Uterus (tissue), 4 donors: ENCODE measurements at places on chromosomes 12 and 14.

GRCh38 chr14:44163946-44164345 lies 343.1 kb downstream of the FSCB start:
- DNase-seq: no peak

DNA sequence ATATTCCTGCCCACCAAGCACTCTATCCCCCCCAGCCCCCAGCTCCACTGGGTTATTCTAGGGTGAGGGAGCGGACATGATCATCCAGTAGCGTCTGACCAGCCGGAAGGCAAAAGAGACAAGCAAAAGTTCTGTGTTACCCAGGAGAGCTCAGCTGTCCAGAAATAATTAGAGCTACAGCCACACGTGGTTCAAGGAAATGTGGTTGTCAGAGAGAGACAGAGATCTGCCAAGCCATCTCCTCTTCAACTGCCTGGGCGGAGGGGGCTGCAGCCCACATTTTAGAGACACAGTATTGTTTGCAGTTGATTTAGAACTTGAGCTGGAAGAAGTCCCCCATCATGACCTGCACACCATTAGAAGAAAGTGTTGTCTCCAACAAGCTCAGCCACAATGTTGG lies 30.4 kb downstream of the DAO start:
- DNase-seq: no peak

- no peak for DNase-seq
Observed at GRCh38 chr12:89041078-89041477, 311.2 kb downstream of the DUSP6 start.

DNA sequence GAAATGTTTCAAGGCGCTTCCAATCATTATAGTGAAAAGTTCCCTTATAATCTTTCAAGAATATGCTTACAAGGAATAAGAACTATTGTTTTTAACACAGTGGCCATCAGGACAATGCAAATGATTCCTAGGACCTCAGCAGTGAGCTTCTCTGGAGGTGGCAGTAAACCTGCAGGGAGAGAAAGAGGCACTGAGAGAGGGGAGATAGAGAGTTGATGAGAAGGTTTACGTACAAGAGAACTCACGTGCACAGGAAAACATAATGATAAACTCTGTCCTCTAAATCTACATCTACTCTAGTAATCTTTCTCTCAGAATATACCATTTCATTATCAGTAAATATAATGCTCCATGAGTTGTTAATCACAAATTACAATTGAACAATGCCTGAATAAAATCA lies 715 bp downstream of the KLRC4 start:
- DNase-seq: no peak

GRCh38 chr12:674272-674781 lies 11.1 kb upstream of the NINJ2 start:
- DNase-seq: no peak

- DNase-seq: no peak
Observed at GRCh38 chr12:109014984-109015765, 5.7 kb downstream of the SVOP start.

DNA sequence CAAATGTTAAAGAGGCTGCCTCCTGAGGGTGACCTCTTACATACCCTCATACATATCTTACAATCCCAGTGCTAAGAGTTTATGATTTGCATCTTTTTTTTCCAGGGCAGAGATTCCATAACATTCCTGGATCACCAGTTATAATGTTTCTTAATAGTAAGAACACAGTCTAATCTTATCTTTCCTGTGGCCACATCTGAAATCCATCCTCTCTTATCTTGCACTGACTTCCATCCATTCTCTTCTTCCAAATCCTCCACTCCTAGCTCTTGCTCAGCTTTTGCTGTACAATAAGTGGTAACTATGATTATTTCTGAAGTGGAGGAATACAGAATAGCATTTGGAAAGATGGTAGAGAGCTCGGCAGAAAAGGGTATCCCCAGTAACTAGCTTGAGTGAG lies 6.3 kb downstream of the CALCOCO1 start:
- DNase-seq: no peak

DNA sequence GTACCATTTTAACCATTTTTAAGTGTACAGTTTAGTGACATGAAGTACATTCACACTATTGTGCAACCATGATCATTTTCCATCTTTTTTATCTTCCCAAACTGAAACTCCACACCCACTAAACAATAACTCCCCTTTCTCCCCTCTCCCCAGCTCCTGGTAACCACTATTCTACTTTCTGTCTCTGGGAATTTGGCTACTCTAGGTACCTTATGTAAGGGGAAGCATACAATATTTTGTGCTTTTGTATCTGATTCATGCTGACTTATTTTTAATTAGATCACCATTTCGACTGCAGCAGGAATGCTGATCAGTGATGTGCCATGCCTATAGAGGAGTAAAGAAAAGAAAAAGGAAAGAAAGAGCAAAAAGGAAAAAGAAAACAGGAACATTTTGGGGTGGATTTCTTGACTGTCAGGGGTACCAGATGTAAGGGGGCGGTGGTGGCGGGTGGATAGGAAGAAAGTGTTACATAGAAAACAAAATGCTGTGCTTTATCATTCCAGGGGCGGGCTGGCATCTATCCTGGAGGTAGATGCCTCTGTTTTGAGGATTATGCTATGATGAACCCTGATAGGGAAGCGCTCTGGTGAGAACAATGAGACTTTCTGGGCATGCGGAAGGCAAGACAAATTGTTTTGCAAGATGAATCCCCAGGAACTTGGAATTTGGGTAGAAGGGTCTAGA lies 45.2 kb upstream of the CTDSP2 start:
- no peak for DNase-seq

- no peak for DNase-seq
Observed at GRCh38 chr12:110821917-110822316, 24.9 kb upstream of the CCDC63 start.

GRCh38 chr12:13071305-13072280 lies 27.4 kb downstream of the FAM234B start:
- DNase-seq: no peak

- no peak for DNase-seq
Observed at GRCh38 chr14:103398427-103399195, 13.4 kb downstream of the MARK3 start.

DNA sequence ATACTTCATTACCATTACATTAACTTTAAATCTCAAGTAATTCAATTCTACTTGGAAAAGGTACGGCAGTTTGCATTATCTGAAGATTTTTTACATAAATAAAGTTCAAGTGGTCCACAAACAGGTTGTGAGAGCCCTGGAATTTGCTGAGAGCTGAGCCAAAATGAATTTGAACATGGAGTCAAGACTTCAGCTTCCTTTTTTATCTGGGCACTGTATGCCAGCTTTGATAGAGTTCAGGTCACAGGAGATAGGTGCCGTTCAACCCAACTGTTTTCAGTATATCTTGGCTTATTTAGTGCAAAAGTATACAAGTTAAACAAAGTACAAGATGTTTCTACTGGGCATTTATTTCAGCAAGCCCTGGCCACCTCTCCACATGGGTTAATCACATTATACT lies 28.8 kb downstream of the HNRNPC start:
- DNase-seq: no peak

DNA sequence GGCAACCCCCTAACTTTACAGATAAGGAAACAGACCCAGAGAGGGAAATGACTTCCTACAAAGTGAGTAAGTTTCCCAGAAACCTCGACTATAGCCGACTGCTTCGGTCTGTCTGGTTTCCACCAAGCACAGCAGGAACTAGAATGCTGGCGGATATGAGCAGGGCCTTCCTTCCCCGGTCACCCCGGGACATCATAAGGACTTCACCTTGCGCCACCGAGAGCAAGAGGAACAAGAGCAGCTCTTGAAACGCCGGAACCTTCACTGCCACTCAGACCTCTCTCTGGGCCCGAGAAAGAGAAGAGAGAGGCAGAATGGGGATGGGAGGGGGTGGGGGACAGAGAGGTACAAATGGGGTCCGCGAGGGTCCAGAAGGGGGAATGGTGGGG lies 29.4 kb upstream of the GPR68 start:
- DNase-seq: no peak

DNA sequence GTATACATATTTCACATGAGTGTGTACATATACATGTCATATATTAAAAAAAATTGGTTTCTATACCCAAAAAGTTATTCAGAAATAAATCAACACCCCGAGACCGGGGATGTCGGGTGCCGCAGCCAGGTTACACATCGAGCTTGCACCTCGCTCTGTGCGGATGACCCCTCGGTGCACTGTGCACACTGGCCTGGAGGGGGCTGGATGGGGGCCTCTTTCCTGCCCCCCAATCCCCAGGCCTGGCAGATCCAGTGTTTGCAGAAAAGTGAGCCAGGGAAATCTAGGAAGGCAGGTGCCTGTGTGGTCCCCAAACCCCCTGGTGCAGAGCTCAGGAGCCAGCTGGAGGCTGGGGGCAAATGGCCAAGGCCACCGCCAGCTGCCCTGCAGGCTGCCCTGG lies 27.1 kb upstream of the GPR68 start:
- no peak for DNase-seq

GRCh38 chr14:104659764-104660523 lies 29.5 kb upstream of the INF2 start:
- no peak for DNase-seq

- no peak for DNase-seq
Observed at GRCh38 chr12:124174451-124175348, 120.2 kb upstream of the RFLNA start.

GRCh38 chr12:80504389-80505163 lies 60.5 kb downstream of the PTPRQ start:
- no peak for DNase-seq

DNA sequence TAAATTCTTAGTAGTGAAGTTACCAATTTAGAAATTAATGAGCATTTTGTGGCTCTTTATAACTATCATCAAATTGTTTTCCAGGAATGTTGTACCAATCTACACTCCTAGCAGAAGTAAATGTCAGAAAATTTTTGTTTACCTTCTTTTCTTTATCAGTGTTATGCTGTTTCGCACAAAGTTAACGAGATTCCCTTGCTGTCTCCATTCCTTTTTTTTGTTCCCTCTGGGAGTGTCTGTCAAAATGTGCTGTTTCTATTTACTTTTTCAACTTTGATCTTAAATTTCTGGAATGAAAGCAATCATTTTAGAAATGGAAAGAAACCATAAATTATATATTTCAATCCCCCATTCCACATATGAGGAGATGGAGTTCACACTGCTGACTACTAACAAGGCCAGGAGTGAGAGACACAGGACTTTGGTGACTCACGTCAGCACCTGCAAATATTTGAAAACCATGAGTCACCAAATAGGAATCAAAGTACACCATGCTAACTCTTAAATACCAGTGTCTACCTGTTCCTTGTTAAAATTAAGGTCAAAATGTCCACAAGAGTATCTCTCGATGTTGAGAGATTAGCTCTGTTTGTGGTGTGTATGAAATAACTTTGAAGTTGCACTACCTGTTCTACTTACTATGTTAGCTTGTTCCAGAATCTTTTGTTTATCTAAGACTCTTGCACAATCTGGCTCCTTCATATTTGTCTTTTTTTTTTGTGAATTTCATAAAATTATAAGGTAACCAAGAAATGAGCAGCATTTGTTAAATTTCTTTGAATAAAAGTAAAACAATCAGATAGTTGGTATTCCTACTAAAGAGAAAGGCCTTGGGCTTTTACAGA lies 106.0 kb downstream of the RMST start:
- DNase-seq: no peak

DNA sequence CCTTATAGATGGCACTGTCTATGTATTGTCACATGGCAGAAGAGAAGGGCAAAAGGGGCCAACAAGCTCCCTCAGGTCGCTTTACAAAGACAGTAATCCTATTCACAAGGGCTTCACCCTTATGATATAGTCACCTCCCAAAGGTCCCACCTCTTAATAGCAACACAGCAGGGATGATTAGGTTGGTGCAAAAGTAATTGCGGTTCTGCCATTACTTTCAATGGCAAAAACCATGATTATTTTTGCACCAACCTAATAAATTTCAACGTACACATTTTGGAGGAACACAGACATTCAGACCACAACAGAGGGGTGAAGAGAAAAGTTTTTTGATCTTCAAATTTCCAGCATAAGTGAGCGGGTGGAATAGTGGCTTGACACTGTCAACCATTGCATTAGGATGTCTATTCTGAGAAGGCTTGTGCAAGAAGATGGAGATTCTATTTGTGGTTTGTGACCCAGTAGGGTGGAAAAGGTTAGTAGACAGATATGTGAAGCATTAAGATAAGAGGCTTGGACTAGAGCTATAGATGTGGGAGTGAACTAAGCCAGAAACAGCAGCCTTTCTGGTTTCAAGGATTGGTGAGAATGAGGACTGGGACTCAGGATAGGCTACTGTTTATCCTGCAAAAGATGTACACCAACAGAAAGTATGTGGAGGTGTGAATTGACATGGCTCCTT lies 75.5 kb upstream of the CPSF6 start:
- DNase-seq: no peak

- DNase-seq: no peak
Observed at GRCh38 chr12:111108726-111109125, 188.3 kb upstream of the MYL2 start.

DNA sequence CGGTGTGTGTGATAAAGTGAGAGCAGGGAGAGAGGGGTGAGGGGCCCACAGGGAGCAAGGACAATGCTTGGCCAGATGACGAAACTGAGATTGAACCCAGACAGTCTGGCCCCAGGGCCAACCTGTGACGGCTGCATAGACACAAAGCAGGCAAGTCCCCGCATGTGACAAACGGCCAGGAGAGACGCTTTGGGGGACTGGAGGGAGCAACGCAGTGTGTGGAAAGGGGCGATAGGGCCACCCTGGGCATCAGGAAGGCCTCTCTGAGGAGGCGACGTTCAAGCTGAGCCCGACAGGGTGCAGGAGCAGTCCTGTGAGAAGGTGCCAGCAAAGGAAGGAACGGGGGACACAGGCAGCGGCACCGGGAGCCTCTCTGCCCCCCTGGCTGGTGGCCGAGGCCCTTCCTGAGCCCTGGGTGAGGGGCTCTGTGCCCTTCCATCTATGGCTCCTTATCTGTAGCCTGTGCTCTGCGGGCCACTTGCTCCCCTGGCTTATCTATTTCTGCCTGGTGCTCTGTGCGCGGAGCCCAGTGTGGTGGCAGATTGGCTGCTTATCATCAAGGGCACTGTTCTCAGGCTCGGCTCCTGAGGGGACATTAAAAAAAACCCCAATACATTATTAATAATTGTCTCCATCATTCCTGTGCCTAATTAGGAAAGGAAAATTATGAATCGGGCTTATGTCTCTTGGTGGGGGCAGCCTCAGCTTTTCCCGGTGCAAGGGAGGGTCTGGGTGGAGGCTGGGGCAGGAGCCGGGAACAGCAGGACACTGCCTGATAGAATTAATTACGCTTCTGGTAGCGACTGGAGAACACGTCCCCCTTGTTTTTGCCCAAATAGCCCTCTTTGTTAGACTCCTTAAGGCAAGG lies 39.8 kb downstream of the PRIMA1 start:
- DNase-seq: no peak

GRCh38 chr14:106564058-106564643 lies 1037.8 kb downstream of the TMEM121 start:
- DNase-seq: no peak

DNA sequence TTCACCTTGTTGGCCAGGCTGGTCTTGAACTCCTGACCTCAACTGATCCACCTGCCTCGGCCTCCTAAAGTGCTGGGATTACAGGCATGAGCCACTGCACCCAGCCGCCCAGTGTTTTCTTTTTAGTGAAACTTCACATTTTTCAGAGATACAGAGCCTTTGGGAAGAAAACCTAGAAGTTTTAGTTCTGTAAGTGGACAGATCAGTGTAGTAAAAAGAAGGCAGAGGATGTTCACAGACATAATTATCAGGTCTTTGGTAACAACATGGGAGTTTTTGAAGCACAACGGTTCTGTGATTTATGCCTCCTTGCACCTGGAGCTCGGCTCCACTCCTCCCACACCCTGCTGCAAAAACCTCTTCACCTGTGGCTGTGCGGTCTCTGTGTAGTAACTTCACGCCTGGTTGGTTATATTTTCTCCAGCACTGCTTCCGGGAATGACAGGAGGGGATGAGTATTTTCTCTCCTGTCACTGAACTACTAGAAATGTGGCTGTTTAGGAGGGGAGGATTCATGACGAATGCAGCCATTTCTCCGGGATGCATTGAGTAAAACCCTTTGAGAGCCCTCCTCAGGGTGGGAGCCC lies 67.0 kb downstream of the ARF6 start:
- DNase-seq: no peak
